Progenitor cell of endocrine pancreas (in vitro differentiated cells): ENCODE measurements at places on chromosomes 6 and 20. TPM values are rescaled to one million over a fixed set of nuclear protein-coding genes. Genes with fewer than 3 reads are reported as not detected.

GRCh38 chr6:48036316-48036715 lies 74.7 kb downstream of the PTCHD4 start:
- H3K27me3 ChIP-seq: no peaks in the 10 kb centered on the region
- H3K4me3 ChIP-seq: no peak overlapping the region
- no peak for DNase-seq

DNMT3B gene
- 15.4 and 15.9 TPM in 2 replicates for total RNA-seq

LRRC73 gene
- 1.5 and 1.6 TPM in 2 replicates for total RNA-seq

- no peak overlapping the region for H3K27ac ChIP-seq
- no peaks in the 10 kb centered on the region for H3K4me1 ChIP-seq
- no peaks in the 10 kb centered on the region for H3K36me3 ChIP-seq
- peaks cover 41% of the 10 kb centered on the region for H3K27me3 ChIP-seq
- H3K4me3 ChIP-seq: no peak overlapping the region
- DNase-seq: no peak
Measured at GRCh38 chr20:60219984-60220562, 261.9 kb downstream of the CDH26 start.

DZANK1 gene
- total RNA-seq: 12.5 and 14.0 TPM in 2 replicates

DYNLT2 gene
- total RNA-seq: 1.6 and 1.8 TPM in 2 replicates

DNA sequence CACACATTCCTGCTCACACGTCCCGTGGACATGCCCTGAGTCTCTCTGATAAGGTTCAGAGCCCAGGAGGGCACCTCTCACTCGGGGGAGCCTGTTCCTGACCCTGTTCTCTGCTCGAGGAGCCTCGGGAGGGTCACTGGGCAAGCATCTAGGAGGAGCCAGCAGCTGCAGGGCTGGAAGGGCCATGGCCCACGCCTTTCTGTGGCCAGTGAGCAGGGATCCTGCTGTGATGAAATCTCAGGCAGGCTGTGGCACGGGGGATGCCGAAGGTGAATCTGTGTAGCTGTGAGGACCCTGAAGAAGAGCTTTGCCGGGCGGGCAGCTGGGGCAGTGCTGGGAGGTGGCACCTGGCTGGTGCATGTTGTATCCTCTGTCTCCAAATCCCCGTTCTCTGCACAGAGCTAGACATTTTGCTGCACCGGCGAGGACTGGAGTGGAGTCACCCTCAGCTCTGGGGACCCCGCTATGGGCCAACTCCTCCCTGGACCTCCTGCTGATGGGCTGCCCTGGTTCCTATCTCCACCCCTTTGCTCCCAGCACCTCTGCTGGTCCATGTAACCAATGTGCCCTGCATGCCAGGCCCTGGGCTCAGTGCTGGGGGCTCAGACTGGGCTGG lies 7.1 kb upstream of the NPBWR2 start:
- no peaks in the 10 kb centered on the region for H3K4me1 ChIP-seq
- no peaks in the 10 kb centered on the region for H3K36me3 ChIP-seq
- no peak for DNase-seq
- H3K4me3 ChIP-seq: no peak overlapping the region
- H3K27ac ChIP-seq: no peak overlapping the region

GRCh38 chr6:45613656-45614055 lies 235.9 kb upstream of the SUPT3H start:
- peaks cover 4% of the 10 kb centered on the region for H3K27me3 ChIP-seq
- no peak overlapping the region for H3K27ac ChIP-seq
- no peaks in the 10 kb centered on the region for H3K36me3 ChIP-seq
- peaks cover 5% of the 10 kb centered on the region for H3K4me1 ChIP-seq

- no peak overlapping the region for H3K27ac ChIP-seq
- H3K4me3 ChIP-seq: no peak overlapping the region
- no peak for DNase-seq
- H3K4me1 ChIP-seq: peaks cover 10% of the 10 kb centered on the region
- H3K27me3 ChIP-seq: peaks cover 92% of the 10 kb centered on the region
Measured at GRCh38 chr6:28209753-28210535, 15.1 kb upstream of the ZSCAN9 start.
